ENCODE measurements at places on chromosomes 2 and 18.

- no peak for DNase-seq
Observed at GRCh38 chr2:75053484-75054112, 95.2 kb downstream of the POLE4 start.

DNA sequence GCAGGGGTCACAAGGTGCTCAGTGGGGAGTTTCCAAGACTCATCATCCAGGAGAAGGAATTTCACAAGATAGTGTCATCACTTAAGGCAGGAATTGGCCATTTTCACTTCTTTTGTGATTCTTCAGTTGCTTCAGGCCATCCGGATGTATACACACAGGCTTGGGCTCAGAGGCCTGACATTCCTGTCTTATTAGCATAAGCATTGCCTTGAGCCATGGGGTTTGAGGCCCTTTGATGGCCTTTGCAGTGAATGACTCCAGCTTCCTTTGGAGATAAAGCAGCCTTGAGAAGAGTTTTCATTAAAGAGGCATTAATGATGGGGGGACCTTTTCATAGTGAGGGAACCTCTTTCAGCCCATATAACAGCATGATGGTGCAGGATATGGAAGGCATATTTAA lies 366.0 kb upstream of the CNTNAP5 start:
- no peak for DNase-seq

DNA sequence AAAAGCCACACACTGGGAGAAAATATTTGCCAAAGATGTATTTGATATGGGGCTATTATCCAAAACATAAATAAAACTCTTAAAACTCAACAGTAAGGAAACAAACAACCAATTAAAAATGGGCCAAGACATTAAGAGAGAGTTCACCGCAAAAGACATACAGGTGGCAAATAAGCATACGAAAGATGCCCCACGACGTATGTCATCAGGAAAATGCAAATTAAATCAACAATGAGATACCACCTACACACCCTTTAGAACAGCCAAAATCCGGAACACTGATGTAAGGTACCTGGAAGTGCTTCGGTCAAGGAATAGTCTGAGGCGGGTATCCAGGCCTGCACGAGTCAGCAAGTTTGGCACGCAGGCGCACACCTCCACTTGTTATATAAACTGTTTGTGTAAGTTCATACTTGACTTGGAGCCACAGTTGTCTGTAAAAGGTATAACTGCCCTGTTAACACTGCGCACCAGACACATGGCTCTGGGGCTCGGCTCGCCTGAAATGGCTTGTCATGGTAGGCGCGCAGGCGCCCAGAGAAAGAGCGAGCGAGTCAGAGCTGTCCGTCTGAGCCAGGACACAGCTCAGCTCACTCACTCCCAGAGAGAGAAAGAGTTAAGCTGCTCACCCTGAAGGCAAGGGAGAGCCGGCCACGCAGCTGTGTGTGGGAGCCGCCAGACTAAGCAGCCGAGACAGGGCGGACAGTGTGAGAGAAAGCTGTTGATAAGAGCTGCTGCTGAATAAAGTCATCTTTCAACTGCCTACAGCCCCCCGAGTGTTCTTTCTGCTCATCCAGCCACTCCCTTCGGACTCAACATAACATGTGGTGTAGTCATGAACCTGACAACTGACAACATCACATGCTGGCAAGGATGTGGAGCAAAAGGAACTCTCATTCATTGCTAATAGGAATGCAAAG lies 87.3 kb downstream of the HNRNPLL start:
- no peak for DNase-seq

DNA sequence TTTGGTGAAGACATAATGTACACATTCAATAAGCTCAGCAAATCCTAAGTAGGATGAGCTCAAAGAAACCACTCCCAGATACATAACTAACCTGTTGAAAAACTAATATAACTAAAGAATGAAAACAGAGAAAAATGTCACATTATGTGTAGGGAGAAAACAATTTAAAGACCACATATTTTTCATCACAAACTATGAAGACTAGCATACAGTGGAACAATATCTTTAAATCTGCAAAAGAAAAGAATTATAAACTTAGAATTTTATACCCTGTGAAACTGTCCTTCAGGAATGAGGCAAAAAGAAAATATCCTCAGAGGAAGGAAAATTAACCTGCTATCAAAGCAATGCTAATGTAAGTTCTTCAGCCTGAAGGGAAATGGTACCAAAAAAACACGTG lies 151.5 kb downstream of the PIEZO2 start:
- no peak for DNase-seq

- DNase-seq: no peak
Observed at GRCh38 chr2:141946016-141946415, 184.8 kb downstream of the LRP1B start.

DNA sequence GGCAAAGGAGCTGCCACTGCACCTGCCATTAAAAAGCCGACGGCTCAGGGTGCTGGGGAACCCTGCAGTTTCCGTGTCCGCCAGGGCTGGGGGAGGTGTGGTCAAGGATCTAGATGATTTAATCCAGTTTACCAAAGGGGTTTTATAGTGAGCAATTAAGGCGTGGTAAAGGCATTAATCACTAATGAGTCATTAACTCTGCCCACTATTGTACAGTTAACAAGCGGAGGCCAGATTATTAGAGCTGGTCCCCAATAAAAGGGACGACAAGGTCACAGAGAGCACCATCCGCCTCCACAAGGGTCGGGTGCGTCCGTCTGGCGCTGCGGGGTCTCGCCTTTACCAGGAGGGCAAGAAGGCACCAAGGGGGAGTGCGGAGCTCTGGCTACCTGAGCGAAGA lies 9.6 kb downstream of the RAX start:
- DNase-seq: no peak

DNA sequence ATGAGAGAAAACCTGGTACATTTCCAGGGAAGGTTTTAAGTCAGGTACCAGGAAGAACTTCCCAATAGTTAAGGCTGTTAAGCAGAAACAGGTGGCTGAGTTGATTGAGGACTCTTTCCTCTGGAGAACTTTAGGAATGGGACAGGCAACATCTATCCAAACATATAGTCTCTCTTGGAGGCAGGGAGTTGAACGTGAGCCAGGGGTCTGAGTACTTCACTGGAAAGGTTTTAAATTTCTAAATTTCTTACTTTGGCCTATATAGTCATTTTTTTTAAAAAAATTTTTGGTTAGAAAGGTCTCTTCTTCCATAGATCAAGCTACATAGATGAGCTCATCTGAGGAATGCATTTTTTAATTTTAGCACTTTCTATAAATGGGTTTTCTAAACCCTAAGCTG lies 261.4 kb upstream of the TCF4 start:
- no peak for DNase-seq

DNA sequence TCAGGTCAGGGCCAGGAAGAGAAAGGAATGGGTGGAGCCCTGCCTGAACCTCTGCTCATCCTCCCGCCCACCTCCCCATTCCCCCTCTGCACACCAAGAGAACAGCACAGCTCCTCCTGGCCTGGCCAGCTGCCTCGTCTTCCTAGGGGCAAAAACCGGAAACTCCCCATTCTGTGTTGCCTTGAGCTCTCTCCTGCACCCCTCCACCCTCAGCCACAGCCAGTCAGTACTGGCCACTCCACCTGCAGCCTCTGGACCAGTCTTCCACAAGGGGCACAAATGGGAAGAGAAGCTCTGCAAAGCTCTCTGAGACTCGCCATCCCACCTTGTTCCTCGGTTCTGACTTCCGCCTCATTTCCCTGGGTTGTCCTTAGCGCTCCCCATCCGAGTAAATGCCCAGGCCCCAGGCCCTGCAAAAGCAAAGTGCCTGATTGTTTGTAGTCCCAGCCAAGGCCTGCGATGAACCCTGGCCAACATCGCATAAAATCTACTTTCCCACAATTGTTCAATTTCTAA lies 39.3 kb upstream of the SLC35G4 start:
- no peak for DNase-seq

GRCh38 chr18:12154361-12154760 lies 60.7 kb downstream of the ANKRD62 start:
- no peak for DNase-seq

GRCh38 chr18:37450434-37451132 lies 115.0 kb downstream of the CELF4 start:
- DNase-seq: no peak

DNA sequence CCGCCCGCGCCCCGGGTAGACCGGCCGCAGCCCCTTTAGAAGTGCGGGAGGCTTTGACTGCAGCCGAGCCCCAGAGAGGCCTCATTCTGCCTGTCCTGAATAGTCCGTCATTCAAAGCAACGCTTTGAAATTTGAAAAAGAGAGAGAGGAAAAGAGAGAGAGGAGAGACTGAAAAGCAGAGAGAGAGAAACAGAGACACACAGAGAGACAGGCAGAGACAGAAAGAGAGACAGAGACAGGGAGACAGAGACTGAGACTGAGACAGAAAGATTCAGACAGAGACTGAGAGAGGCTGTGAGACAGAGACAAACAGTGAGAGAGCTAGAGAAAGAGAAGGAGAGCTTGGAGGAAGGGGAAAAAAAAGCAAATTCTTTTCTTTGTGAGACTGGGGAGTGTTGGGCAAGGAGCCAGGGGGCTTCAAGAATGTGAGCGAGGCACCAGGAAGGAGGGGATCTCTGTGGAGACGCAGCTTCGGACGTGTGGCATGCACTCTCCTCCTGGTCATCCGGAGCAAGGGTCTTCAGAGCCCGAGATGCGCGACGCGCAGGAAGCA lies 73.1 kb downstream of the MYCN start:
- no peak for DNase-seq

DNA sequence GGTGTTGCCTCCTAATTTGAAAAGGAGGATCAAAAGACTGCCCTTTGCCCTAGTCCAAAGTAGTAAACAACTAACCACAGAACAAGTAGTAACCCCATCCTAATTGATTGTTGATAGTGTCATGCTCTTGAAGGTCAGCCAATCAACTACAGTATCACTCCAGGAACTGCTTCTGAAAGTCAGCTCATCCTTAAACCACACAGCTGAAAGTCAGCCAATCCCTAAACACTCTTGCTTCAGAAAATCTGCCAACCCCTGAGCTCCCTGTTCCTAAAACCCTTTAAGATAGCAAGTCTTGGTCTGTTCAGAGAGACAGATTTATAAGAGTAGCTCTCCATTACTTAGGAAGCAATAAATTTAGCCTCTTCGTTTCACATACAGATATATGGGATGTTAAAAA lies 51.6 kb upstream of the CPO start:
- DNase-seq: no peak

DNA sequence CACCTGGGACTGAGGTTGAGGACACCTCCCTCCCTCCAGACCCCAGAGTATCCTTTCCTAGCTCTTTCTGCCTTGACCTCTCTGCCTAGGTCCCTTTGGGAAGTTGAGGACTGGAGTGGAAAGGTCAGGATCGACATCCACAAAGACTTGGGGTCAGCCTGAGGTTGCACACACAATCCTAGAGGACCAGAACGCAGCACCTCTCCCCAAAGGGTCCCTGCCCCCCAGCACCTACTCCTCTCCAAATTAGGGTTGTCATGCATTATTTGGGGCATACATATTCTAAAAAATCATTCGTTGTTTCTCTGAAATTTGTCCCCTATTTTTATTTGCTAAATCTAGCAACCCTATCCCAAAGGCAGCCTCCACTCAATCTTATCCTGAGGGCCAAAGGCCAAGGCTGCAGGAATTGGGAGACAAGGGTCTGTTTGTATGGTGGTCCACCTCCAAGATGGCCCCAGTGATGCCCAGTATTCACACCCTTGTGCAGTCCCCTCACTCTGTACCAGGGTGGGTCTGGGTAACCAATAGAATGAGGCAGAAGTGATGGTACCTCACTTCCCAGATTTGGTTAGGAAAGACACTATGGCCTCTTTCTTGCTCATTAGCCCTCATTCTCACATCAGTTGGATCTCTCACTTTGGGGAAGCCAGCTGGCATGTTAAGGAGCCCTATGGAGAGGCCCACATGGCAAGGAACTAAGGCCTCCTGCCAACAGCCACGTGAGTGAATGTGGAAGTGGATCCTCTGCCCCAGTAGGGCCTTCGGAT lies 3.5 kb upstream of the CHRNG start:
- DNase-seq: no peak

GRCh38 chr2:134675314-134675713 lies 43.5 kb downstream of the TMEM163 start:
- DNase-seq: no peak

GRCh38 chr18:24071029-24071428 lies 56.5 kb downstream of the TTC39C start:
- no peak for DNase-seq

DNA sequence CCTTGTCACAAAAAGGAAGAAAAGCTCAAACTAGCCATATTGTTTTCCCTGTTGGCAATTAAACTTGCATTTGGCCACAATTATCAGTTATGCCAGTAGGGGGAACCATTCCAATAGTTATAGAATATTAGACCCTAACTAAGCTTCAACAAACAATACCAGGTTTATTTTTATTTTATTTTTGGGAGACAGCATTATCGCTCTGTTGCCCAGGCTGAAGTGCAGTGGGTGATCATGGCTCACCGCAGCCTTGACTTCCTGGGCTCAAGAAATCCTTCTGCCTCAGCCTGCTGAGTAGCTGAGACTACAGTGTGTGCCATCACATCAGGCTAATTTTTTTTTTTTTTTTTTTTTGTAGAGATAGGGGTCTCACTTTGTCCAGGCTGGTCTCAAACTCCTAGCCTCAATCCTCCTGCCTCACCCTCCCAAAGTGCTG lies 102.1 kb downstream of the ATAD2B start:
- DNase-seq: peak; percentile 60

DNA sequence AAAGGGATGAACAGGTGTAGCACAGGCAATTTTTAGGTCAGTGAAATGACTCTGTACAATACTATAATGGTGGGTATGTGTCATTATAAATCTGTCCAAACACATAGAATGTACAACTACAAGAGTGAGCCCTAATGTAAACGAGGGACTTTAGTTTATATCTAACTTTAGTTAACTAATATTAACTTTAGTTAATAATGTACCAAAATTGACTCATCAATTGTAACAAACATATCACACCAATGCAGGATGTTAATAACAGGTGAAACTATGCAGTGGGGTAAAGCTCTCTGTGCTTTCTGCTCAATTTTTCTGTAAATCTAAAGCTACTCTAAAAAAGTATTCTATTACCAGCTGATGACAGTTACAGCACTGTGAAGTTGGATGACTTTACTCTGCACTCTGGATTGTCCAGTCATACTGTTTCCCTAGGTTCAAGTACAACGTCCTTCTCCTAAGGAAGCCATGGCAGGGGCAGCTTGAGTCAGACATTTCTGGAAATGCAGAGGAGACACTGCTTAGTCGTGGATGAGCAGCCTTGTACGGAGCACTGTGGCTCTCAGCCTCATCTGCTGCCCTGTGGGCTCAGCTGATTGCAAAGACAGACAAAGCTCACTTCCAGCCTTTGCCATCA lies 26.1 kb downstream of the TGFA start:
- no peak for DNase-seq

DNA sequence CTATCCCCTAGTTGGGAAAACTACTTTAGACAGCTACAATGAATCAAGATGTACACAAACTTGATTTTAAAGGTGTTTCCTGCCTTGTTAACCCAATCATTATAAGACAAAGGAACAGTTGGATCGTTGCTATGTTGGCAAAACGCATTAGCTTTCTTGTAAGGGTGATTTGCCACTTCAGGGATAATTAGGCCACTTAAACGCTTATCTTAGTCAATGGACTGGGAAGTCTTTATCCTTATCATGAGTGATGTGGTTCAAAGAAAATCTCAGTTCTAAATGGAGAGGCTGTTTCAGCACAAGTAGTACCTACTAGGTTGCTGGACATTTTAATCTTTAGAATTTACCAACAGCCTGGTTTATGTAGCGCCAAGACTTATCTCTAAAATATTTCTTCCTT lies 406.1 kb upstream of the MEX3C start:
- DNase-seq: no peak

- no peak for DNase-seq
Observed at GRCh38 chr18:52435301-52435700, 95.3 kb downstream of the DCC start.

Measured in CD4-positive, alpha-beta T cell treated with Interleukin-2 at 100 ng/mL for 4 hours (primary cell).